ENCODE measurements at places on chromosomes 5 and 9. TPM values are rescaled to one million over a fixed set of nuclear protein-coding genes. Genes with fewer than 3 reads are reported as not detected.
A peak's percentile ranks its signal among the peaks of the same experiment; 100 is the strongest.

DNA sequence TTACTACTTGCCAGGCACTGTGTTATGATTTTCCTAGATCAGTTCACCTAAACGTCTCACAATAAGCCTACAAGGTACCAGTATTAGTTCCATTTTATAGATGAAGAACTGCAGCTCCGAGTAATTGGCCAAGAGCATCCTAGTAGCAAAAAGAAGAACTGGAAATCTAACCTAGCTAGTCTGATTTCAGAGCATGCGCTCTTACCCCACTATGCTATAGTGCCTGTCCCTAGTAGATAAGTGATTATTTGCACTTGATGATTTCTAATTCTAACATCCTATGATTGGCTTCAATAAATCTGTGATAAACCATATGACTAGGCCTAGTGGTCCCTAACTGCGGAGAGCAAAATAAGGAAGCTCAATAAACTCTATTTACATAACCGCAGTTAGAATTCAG, 7.1 kb upstream of the PLAC8L1 start:
- no peak for DNase-seq

GRCh38 chr9:93585695-93586094, 9.3 kb downstream of the PHF2 start:
- no peak for DNase-seq

GRCh38 chr9:34169125-34169524, 9.7 kb upstream of the UBAP1 start:
- DNase-seq: no peak

GRCh38 chr5:178074266-178074952, 38.9 kb upstream of the N4BP3 start:
- DNase-seq: no peak

DNA sequence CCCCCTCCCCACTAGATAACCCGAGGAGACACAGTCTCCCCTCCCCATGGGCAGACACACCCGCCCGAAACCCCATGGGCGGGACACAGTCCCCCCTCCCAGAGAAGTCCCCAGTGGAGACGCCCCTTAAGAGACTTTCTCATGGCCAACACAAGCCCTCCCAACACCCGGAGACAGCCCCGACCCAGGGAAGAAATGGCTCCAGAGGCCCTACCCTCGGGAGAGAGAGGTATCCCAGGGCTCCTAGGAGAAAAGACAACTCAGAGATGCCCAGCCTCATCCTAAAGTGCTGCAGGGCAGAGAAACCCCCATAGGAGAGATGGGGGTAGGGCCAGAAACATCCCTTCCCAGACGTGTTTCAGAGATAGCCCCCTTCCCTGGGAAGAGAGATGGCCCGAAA, 27.4 kb downstream of the PCDH1 start:
- no peak for DNase-seq

- DNase-seq: no peak
Measured at GRCh38 chr9:132555528-132555927, 26.9 kb upstream of the BARHL1 start.

- DNase-seq: no peak
Measured at GRCh38 chr5:148828511-148829247, 2.3 kb downstream of the ADRB2 start.

DNA sequence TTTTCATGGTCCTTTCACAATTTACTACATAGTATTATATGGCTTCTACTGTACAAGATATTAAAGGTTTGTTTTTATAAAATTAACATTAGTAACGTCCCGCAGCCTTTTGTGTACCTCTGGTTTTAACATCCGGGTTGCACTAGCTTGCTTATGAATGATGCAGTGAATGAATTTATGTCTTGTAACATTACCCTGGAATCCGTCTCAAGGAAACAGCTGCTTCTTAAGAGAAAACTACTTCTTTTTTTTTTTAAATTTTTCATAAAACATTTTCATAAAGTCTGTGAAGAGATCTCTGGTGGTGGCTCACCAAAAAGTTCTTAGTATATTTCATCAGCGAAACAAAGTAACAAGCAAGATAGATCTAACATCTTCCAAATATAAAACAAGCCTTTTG, 23.6 kb downstream of the MARCHF3 start:
- DNase-seq: no peak

DNA sequence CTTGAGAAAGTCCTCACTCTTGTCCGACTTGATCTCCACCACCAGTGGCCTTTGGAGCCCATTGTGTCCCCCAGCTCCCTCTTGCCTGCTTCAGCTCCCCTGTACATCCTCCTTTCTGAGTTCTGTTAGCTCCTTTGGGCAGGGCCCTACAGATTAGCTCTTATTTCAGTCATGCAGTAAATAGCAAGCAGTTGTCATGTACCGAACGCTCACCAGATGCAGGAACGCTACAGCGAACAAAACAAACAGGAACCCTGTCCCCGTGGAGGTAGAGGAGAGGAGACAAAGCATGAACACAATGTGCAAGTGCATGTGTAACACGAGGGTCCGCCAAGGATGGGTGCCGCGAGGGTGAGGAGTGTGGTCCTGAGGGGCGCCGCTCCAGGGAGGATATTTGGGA, 111.3 kb downstream of the PDZD2 start:
- no peak for DNase-seq

GRCh38 chr5:59371525-59372127, 521.9 kb downstream of the PDE4D start:
- no peak for DNase-seq

DNA sequence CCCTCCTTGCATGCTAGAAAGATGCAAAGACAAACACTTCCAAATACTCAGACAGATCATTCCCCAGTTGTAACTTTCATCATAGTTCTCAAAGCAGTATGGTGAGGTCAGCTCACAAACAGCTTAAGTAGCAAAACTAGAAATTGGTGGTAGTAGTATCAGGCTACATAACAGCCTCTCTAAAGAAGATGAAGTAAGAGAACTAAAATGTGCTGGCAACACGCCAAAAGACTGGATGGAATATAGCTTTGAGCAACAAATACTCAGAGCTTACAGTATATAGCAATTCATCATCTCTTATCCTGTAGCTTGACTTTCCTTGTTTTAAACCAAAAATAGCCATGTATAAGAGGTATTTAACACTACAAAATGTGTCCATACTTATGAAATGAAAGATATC, 7.5 kb downstream of the PFDN1 start:
- peak; percentile 38 for DNase-seq

DNA sequence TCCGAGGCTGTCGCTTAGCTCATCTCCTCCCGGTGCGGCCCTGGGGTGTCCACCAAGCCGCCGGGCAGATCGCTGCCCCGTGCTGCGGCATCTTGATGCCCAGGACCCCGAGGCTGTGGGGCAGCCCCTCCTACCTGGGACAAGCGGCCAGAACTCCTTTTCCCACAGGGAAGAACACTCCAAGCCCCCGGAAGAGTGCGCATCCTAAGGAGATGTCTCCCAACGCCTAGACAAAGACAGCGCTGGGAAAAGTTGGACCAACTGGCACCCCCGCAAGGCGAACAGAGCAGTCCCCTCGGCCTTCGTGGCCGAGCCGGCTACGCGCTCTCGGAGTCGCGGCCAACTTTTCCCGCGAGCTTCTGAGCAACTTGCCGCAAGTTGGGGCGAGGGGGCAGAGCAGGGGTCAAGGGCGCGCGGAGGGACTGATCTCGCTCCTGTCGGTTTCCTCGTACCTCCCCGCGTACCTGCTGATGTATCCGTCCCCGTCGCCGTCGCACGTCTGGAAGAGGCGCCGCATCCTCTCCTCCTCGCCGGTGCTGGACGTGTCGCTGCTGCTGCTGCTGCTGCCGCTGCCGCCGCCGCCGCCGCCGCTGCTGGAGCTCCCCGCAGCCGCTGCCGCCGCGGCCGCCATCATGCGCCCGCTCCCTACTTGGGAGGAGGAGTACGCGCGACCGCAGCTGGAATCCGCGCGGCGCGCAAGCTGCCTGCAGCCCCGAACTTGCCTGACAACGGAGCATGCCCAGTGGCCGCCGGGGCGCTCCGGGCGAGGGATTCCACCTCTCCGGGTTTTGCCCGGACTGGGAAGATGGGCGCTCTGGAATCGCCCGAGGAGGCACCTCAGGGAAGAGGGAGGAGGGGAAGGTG, at the start of gene MCC:
Gene MCC, minus strand, starts transcription at position 673 of the 864 bp plus-strand sequence.
- DNase-seq: peak; percentile 41

- DNase-seq: peak; percentile 62
Measured at GRCh38 chr5:163408311-163408923, 29.0 kb upstream of the CCNG1 start.

DNA sequence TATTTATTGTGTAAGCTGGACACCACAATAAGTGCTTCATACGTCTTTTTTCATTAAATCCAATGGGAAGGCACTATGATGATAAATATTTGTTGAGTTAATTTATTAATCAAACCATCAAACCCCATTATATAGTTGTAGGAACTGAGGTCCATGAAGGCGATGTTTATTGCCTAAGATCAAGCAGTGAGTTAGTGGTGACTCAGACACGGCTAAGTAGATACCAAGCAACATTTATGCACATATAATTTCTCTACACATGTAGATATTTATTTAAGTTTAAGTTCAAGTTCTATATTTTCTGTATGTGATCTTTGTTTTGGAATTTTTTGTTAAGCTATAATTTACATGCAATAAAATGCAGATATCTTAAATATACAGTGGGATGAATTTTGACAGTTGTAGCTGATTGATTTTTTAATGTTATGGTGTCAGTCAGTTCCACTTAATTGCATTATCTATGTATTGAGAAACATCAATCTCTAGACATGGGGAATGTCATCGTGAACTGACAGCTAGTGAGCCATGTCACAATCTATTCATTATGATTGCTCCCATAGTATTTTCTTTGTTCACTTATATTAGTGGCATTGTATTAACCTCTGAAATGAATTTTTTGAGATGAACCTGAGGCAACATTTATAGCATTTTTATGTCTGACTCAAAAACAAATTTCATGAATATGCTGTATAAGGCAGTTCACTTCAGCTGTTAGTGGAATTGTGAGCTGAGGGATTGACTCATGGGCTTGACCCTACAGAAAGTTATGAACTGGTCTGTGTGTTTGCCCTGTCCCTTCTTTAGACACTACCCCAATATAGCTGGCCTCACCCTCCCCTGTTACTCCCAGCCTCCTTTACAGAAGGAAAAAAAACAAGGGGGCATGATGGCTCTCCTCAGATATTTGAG, 11.9 kb upstream of the GARNL3 start:
- no peak for DNase-seq

- no peak for DNase-seq
Measured at GRCh38 chr5:74407701-74408100, 232.8 kb downstream of the ENC1 start.

GRCh38 chr9:137371521-137371941, 51.4 kb downstream of the EXD3 start:
- DNase-seq: no peak

DNA sequence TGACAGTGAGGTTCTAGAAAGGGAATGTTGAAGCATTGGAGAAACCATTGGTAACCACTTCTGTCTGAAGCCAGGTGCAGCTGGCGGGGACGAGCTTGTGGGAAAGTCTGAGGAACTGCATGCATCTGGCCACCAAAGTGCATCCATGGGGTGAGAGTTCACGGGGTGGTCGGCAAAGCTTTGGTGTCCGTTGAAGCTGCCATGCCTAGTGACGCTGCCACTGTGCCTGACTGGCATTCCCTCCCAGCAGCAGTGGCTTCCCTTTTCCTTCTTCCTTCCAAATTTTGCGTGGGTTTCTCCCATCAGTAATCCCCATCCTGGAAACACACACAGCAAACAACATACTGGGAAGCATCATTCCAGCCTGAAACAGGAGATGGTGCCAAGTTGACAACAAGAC, 145.7 kb upstream of the ALDH1B1 start:
- DNase-seq: no peak

DNA sequence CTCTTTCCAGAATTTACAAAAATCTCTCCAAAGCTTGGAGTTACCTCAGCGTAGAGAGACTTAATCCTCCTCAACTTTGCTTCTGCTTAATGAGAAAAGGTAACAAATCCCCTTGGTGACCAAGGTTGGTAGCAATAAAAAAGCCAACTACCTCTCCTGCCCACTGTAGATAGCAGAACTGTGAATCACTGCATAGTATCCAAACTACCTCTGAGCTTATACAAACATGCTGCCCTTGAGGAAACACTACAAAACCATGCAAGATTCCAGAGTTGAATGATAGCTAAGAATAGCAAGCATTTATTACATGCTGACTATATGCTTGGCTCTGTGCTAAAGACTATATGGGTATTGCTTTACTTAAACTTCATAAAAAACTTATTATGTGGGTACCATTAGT, 2.8 kb upstream of the ADAMTS12 start:
- no peak for DNase-seq

GRCh38 chr5:179132586-179133355, 72.6 kb downstream of the ZNF354C start:
- no peak for DNase-seq

DNA sequence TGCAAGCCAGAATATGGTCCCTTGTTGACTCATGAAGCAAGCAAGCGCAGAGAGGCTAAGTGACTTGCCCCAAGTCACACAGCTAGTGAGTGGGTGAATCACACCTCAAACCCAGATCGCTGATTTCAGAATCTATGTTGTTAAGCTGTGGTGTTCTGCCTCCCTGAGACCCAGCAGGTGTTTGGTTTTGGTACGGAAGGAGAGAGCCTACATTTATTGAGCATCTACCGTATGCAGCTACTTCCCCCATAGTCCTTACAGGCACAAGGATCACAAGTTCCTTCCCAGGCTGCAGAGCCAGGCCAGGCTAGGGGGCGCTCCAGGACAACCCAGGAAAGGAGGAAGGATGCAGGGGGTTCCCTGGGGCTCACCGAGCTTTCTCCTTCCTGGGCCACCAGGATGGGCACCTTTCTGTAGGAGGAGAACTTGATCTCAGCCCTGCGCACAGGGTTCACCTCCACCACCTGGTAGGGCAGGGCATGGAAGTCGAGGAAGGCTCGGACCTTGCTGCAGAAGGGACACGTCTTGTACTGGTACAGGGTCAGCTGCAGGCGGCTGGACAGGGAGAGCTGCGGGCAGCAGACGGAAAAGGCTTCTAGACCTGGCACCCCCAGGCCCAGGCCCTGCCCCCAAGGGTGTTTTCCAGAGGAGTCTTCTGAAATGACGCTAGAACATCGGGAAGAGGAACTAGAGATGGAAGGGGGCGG, 2.5 kb downstream of the PTGES2 start:
- DNase-seq: peak; percentile 75

Gene PDE8B
- 0.59 TPM for total RNA-seq

Gene PCDHA9
- total RNA-seq: not detected

Gene IQGAP2
- 205 TPM for total RNA-seq

Gene GNG10
- total RNA-seq: 15.9 TPM

Gene FOXD4L6
- not detected for total RNA-seq

Gene WDR38
- total RNA-seq: not detected

Gene PPP3R2
- total RNA-seq: 0.08 TPM

Gene PCDHB6
- 0.05 TPM for total RNA-seq

Gene TMC1
- not detected for total RNA-seq

Gene ACSL6
- total RNA-seq: 129 TPM

All from liver (tissue), 10 donors.